ENCODE measurements at places on chromosomes 12 and 14.

DNA sequence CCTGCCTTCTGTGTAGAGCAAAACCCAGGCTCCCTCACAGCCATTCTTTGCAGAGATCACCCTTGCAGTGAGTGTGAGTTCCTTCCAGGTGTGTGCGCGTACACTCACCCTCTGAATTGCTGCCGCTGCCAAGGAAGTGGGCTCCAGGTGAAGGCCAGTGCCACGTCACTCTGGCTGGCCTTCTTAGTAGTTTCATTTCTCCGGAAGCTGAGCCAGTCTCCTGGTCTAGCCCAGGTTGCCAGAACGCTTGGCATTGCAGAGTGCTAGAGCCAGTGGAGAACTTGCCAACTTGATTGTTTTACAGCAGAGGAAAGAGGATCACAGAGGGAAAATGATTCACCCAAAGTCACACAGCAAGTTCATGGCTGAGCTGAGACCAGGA lies 11.0 kb downstream of the CBLN3 start:
- DNase-seq: no peak

GRCh38 chr14:72920008-72920407 lies 6.3 kb upstream of the DCAF4 start:
- DNase-seq: no peak

GRCh38 chr12:51082561-51083125 lies 753 bp downstream of the CSRNP2 start:
- DNase-seq: peak; percentile 9

DNA sequence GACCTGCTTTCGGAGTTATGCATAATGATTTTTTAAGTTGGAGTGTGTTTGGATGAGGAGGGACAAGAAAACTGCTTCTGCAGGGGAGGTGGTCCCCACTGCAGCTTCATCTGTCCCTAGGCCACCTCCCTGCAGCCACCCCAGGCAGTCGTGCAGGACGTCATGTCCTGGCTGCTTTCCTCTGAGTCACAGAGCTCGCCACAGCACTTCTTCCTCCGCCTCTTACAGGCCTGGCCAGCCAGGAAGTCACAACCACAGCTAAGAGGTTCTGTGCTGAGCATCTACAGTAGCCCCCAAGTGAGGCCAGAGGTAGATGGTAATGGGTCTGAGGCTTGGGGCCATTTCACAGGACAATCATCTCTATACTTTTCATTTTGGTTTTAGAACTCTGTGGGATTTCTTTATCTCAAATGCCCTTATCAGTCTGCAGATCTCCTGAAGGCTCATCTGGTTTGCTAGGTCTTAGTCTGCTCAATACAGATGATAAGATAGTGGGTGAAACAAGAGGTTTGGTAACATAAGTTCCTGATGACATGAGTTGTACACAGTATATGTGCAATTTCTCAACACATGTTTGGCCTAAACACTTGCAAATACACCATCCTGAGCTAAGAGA lies 106.4 kb downstream of the ARF6 start:
- peak; percentile 74 for DNase-seq

DNA sequence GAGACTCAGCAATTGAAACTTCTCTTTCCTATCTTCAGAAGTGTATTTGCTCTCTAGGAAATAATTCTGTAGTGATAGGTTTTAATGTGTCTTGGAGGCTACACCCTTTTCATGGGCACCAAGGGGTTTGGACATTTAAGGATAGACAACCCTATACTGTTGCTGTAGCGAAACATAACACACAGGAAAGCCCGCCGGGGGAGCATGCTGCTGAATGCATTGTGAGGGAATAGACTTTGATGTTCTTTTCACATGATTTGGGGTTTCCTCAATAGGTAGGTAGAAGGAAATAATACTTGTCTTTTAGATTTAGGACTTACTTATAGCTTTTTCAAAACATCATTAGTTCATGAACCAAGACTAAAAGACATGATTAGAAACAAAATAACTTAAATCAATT lies 97.0 kb downstream of the PELI2 start:
- DNase-seq: no peak

DNA sequence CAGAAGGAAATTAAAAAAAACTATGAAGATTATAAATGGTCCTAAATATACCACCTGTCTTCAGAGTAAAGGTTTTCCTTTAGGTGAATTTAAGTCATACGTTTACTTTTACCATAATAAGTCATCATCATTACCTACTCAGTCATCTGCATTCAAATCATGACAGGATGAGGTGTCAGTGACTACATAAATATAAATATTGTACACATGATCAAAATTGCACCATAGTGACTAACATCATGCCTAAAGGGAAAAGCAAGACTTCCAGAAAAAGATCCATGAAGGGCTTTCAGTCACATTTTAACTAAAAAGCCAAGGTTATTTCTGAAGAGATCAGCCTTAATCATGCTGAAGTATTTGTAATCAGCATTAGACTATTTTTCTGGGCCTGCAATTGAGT lies 759.9 kb upstream of the FLRT2 start:
- DNase-seq: no peak

DNA sequence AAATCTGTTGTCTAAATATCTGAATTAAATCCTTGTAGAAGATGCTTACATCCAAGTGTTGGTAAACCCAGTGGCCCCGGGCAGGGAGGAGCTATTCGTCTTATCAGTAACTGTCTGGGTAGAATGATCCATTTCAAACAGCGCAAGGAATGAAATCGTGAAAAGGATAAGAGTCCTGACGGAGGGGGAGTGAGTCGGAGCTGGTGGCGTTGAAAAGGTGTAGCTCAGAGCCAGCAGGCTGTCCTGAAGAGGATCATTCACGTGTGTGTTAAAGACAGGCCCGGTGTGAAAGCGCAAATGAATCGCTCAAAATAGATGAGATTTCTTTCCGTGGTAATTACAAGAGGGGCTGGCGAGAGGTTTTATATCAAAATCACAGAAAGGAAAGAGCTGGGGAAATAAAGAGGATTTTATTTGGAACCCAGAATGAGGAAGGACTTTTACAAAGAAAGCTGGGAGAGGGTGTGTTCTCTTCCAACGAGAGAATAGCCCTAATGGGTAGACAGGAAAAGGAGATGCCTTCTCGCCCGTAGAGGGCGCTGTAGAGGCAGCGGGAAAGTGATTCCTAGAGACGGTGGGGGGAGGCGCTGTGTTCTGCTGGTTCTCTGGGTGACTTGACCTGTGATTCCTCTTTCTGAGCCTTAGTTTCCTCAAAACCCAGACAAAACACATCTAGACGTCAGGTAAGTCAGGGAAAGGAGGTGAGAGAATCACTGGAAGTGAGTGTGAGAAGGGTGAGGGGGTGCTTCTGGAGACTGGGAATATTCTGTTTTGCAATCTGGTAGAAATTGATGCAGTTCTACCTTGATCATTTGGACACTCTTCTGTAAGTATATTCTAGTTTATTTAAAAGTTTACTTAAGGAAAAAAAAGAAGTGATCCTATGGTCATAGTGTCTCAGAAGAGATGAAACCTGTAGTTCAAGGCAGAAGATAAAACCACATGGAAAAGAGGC lies 39.3 kb downstream of the SRRM4 start:
- DNase-seq: no peak

DNA sequence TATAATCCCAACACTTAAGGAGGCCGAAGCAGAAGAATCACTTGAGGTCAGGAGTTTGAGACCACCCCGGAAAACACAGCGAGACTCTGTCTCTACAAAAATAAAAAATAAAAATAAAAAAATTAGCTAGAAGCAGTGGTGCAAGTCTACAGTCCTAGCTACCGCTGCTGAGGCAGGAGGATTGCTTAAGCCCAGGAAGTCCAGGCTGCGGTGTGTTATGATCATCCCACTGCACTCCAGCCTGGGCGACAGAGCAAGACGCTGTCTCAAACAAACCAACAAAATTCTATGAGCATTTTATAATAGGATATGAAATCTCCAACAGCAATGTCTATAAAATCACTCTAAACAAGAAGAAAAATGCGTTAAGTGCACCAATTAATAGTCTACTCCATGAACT lies 75.3 kb downstream of the PPP1R12A start:
- DNase-seq: no peak

GRCh38 chr12:27498149-27498548 lies 25.9 kb upstream of the PPFIBP1 start:
- DNase-seq: no peak

DNA sequence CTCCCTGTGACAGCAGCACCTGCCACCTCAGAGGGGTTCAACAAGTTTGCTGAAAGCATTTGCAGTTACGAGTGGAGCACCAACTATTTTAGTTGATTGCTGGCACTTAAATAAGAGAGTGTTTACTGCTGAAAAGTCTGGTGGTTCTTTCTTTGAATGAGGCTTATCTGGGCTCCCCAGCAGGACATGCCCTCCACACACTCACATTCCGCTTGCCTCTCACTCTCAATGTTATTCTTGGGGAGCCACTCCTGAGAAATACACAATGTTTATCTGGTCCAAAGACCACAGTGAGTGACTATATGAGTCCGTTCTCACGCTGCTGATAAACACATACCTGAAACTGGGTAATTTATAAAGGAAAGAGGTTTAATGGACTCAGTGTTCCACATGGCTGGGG lies 31.9 kb downstream of the NT5DC3 start:
- no peak for DNase-seq

DNA sequence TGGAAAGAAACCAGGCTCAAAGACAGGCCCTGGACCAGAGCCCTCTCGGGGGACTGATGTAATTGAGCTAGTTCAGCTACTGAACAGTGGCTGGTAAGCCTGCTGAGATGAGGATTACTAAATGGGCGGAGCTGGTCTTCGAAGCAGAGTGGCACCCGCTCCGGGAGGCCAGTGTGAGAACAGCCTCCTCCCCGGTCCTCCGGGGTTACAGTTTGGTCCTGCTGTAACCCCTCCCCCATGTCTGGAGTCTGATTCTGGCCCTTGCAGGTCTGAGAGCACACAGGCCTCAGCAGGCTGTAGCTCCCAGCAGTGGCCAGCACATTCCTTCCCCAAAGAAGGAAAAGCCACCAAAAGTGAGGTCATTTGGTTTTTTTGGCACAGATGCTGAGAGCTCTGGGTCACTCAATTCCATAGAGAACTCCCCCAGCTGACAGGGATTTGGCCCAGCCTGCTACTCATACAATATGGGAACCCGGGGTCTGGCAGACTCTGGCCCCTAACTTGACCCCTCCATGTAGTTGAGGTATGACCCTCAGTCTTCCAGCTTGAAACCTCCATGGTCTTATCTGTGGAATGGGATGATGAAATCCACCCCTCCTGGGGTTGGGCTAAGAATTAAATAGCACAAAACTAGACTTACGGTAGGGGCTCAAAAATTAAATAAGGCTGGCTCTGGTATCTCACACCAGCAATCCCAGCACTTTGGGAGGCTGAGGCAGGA lies 39.0 kb downstream of the ACTN1 start:
- peak; percentile 96 for DNase-seq

DNA sequence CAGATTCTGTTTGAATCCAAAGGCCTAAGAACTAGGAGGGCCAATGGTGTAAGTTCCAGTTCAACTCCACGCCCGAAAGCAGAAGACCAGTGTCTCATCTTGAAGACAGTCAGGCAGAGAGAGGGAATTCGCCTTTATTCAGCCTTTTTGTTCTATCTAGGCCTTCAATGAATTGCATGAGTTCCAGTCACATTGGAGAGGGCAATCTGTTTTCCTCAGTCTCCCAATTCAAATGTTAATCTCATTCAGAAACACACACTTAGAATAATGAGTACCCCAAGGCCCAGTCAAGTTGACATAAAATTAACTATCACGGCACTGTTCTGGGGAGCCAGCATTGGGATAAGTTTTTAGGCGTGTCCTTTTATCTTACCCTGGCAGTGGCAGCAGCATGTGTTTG lies 65.8 kb downstream of the C14orf39 start:
- no peak for DNase-seq

GRCh38 chr14:95037273-95037672 lies 120.1 kb downstream of the DICER1 start:
- no peak for DNase-seq

- DNase-seq: no peak
These were observed 43.4 kb upstream of the RIN3 start for GRCh38 chr14:92470215-92470614.

DNA sequence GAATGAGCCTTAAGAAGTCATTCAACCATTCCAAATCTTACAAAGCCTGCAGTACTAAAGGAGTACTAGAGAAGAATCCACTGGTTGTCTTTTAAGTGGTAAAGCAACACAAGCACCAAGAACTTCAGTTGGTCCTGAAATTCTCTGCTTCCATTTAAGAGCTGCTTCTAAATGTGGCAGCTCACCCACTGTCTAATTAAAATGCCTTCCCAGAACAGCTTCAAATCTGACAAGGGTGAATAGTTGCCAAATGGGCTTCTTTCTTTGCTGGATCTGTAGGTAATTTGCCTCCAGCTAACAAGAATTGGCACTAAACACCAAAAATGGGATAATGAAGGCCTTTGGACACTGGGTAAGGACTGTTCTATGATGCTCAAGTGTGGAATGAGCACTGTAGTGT lies 72.2 kb upstream of the NAP1L1 start:
- DNase-seq: no peak

- DNase-seq: no peak
These were observed 151.0 kb downstream of the SRGAP1 start for GRCh38 chr12:63995512-63995911.

DNA sequence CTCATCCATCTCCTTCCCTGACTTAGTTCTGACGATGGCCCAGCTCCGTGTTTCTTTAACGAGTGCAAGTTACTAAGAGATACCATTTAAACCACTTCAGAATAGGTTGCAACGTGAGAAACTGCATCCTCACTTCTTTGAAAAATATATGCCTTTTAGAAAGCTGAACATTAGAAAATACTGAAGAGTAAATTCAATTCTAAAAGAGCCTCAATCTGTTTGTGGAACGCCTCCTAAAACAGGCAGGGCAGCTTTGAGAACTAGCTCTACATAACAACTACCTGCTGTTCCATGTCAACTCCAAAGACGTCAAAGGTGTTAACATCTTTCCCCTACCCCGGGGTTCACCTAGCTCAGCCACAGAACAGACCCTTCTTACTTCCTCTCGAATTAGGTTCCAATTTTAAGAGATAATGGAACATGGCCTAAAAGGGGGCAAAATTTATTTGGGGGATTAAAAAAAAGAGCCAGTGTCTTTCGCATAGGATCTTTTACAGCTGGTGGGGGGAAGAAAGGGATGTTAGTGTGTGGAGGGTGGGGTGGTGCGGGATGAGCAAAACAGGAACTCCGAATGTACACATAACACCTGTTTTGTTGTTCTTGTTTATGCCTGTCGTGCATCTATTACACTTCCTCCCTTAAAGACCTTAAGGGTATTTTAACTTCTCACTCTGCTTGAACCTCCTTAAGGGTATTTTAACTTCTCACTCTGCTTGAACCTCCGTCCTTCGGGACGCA lies 3.3 kb downstream of the BHLHE41 start:
- DNase-seq: no peak

- no peak for DNase-seq
These were observed 878.9 kb upstream of the SEL1L start for GRCh38 chr14:82412545-82412944.

- DNase-seq: no peak
These were observed 97.6 kb downstream of the WIF1 start for GRCh38 chr12:65023485-65023884.

- no peak for DNase-seq
These were observed 28.8 kb upstream of the CEP83 start for GRCh38 chr12:94488463-94488862.

GRCh38 chr14:70283156-70283555 lies 76.3 kb downstream of the COX16 start:
- DNase-seq: no peak
